ENCODE measurements at places on chromosomes 4 and X.
A peak's percentile ranks its signal among the peaks of the same experiment; 100 is the strongest.

DNA sequence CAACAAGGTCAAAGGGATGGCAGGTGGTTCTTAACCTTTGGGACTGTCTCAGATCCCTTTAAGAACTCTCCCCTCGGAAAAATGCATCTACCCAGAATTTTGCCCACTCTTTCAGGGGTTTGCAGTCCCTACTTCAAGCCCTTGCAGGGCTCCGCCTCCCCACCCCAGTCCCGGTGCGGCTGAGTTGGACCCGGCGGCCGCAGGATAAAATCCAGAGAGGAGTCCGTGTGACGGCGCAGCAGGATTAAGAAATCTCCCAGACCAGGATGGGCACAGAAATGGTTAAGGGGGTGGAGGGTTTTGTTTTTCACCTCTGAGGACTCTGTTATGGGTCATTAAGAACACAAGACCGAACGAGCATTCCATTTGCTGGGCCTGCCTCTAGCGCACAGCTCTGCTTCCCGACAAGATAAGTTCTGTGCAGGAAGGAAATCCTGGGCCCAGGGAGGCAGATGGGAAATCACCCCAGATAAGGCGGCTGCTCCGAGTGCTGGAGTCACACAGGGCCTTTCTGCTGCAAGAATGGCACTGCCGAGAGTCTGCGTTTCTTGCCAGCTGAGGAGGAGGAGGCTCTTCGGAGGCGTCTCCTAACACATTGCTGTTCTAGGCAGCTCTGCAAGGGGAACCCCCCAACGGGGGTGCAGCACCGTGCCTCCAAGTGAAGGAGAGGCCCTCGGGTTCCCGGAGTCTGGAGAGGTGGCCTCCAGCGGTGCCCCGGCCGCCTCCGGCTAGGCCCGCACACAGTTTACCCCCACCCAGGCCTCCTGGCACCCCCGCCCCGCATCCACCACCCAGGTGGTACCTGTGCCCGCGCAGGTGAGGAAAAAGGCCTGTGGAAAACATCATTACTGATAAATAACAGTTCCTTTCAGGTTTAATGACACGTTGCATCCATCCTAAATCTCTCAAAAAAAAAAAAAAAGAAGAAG, 277.6 kb downstream of the BCOR start:
- DNase-seq, result no peak

- no peak for DNase-seq
Measured at GRCh38 chr4:70930530-70931256, 28.5 kb downstream of the MOB1B start.

DNA sequence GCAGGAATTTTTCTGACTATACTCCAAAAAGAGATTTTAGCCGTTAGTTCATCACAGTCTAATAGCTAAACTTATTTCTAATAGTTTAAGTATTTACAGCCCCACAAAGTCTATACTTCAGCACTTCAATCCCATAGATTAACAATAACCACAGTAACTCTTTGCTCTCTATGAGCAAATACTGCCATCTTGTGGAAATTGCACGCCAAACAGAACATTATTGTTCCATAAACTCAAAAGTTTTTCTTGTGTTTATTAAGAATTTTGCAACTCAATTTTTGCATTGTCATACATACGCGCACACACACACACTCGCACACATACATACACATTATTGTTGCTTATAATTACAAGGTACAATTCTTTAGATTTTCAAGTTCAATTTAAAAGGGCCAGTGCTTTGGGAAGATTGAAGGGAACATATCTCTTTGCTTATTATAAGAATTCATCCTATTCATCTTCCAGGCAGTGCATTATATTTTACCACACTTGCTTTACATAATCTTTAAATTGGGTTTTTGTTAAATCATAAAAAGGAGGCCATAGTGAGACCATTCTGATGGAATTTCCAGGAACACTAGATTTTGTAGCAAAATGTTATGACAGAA, 63.8 kb upstream of the ATOH1 start:
- peak; percentile 2 for DNase-seq

DNA sequence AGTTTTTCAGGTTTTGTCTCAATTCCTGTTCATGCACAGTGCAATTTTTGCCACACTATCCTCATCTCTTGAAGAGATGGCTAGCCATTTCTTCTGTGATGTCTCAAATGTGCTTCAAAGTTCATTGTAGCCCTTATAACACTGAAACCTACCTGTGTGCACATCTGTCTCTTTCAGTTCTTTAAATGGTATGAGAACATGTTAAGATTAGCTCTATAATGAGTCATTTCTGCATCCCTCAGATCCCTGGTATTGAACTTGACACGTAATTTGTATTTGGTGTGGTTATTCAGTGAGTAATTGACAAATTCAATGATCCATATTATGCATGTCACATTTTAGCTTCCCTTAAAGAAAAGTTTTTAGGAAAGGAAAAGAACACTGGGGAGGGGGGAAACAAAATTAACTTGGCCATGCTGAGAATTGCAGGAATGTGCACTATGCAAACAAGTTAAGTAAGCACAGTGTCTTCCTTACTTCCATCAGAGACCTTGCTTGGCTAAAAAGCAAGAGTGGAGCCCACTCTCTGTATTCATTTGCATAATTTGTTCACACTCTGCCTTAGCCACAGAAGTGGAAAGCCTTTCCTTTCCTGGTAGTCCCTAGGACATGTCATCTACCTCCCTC, 659.8 kb upstream of the MAGEB2 start:
- no peak for DNase-seq

- DNase-seq, result peak; percentile 53
Measured at GRCh38 chr4:185209031-185209851, at the start of gene SNX25. SNX25 (plus strand) TSS chr4:185209598; CDS start chr4:185209827, 229 bp downstream.

DNA sequence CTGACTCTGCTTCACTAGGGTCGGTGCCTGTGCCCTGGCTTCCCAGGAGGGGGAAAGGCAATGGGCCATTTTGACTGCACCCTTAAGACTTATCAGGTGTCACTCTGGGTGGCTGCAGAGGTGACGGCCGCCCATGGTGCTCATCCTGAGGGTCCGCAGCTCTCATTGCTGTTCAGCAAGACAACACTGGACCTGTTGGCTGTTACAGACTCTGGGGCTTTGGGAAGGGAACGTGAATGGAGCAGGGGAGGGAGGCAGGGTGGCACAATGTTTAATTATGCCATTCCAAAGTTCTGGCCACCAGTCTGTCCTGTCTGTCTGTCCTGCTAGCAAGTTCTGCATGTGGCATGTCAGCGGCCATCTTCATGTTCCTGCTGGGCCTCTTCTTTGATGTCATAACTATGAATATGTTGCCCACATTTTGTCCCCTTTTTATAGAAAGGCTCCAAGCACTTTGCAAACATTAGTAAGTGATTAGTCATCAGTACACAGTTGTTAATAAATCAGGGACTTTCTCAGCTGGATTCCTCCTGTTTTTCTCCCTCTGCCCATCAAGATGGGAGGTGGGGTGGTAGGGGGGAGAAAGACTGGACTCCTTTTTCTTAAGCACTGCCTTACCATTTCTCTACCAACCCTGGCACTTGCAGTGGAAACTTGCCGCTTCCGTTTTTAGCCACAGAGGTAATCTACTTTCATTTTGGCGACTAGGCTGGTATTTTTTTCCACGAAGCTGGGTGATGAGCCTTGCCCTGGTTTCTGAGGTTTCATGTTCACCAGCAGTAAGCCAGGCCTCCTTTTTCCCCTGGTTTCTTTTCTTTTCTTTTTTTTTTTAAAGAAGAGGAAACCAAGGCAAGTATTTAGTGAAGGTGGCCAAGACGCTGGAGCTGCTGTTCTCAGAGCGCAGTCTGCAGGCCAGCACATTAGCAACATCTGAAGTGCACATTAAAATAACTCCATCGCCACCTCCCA, 88.6 kb upstream of the TRIM2 start:
- peak; percentile 16 for DNase-seq

GRCh38 chr4:155071962-155072361, 136.5 kb upstream of the NPY2R start:
- no peak for DNase-seq

DNA sequence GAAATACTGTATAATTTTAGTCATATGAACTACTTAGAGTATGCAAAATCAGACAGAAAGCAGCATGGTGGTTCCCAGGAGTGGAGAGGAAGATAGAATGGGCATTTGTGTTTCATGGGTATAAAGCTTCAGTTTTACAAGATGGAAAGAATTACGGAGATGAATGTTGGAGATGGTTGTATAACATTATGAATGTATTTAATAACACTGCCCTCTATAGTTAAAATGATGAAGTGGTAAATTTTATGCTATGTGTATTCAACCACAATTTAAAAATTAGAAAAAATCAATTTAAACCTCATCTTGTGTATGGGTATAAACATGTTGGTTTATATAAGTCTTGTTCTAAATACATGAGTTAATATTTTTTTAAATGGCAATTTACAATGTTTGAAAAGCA, 521.1 kb downstream of the FSTL5 start:
- no peak for DNase-seq

DNA sequence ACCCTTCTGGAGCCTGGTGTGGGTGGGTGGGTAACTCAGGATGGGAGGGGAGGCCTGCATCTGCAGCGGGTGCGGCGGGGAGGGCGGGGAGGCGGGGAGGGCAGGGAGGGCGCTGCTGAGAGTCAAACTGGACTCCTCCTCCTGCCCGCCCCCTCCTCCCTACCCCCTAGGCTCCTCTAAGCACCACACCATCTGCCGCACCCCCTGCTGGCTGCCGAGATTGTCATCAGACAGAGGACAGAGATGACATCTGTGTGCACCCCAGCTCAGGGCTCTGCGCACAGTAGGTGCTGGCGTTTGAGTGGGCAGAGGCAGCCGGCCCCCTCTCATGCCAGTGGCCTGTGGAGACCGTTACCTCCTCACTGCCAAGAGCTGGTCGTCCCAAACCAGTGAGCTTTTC, 10.6 kb upstream of the HMX1 start:
- no peak for DNase-seq

- no peak for DNase-seq
Measured at GRCh38 chr4:152117520-152117919, 356.7 kb upstream of the GATB start.

DNA sequence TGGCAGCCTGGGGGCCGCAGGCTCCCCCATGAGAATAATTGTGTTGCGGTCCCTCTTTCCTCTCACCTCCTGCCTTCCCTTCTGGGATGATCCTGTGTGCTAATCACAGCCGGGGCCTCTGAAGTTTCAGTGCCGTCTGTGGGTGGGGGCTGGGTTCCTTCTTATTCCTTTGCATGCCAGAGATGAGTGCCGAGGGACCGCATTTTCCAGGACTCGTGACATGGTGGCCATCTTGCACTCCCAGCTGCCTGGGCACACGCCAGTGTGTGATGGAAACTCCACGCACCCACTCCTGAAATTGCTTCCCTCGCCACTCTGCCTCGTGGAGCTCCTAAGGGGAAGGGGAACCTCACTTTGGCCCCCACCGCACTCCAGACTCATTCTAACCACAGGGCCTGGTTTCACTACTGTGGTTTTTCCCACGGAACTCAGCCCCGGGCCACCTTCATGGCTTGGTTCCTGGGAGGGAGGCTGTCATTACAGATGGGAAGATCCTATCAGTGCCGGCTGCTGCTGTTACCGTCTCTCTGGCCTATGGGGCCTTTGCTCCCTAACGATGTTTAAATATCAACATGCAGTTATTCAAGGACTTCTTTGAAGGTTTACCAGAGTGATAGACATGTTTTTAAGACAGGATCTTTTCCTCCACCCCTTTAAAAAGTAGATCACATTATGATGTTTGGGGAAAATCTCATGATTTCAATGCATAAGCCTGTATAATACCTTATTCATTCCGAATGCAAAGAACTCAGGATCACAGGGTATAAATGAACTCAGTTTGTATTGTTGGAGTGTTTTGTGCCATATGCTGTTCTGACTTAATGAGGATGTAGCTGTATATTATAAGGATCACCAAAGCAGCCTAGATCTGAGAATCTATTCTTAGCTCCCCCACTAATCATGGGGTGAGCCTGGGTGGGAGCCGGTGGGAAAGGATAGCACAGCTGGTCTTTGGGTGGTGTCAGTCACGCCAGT, 89.6 kb downstream of the SORCS2 start:
- no peak for DNase-seq

- DNase-seq, result no peak
Measured at GRCh38 chr4:140126261-140126660, 27.7 kb downstream of the MAML3 start.

- no peak for DNase-seq
Measured at GRCh38 chrX:98646351-98646750, 1762.6 kb downstream of the RPA4 start.

DNA sequence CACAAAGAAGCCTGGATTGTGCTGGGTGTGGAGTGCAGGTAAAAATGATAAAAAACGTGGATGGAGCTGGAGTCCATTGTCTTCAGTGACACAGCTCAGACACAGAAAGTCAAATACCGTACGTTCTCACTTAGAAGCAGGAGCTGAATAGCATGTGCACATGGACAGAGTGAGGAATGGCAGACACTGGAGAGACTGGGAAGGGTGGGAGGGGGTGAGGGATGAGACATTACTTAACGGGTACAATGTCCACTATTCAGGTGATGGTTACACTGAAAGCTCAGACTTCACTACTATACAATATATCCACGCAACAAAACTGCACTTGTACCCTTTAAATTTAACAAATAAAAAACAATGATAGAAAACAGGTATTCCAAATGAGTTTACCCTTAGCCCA, 18.1 kb upstream of the IRAK1 start:
- no peak for DNase-seq

DNA sequence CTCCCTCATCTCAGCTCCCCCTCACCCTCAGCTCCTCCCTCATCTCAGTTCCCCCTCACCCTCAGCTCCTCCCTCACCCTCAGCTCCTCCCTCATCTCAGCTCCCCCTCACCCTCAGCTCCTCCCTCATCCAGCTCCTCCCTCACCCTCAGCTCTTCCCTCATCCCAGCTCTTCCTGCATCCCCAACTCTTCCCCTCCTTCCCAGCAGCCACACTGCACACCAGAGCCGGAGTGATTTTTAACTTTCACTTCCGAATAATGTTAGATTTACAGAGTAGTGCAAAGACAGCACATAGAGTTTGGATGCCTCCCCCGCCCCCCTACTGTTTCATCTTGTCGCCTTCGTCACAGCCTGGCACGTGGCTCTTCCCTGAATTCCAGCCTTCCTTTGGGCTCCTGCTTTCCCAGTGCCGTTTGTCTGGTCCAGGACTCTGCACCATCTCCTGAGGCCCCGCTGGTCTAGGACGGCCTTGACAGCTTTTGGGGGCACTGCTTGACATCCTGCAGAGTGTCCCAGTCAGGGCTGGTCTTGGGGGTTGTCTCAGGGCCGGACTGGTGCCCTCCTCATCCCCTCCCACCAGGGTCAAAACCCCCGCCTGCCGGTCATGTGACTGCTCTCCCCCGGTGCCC, 110.2 kb downstream of the FAM53A start:
- no peak for DNase-seq

GRCh38 chr4:142567199-142567598, 278.9 kb downstream of the INPP4B start:
- no peak for DNase-seq

DNA sequence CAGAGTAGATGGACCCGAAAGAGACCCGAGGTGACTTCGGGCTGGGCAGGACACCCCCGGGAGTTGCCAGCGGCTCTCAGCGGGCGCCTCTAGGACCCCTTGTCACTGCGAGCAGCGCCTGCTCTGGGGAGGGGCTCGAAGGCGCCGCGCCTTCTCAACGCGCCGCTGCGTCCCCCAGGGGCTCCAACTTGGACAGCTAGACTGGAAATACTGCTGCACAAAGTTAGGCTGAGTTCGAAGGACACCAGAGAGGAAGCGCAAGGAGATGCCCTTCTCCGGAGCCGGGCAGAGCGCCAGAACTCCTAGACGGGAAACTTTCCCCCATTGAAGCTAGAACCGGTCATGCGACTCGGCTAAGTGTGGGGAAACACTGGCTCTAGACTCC, 493 bp upstream of the KCNIP4 start:
- DNase-seq, result no peak

GRCh38 chr4:18103876-18104605, 82.5 kb upstream of the LCORL start:
- DNase-seq, result no peak

- no peak for DNase-seq
Measured at GRCh38 chr4:150938873-150939499, 76.1 kb downstream of the LRBA start.
